ENCODE measurements at places on chromosomes 7 and 10.
A peak's percentile ranks its signal among the peaks of the same experiment; 100 is the strongest.

DNA sequence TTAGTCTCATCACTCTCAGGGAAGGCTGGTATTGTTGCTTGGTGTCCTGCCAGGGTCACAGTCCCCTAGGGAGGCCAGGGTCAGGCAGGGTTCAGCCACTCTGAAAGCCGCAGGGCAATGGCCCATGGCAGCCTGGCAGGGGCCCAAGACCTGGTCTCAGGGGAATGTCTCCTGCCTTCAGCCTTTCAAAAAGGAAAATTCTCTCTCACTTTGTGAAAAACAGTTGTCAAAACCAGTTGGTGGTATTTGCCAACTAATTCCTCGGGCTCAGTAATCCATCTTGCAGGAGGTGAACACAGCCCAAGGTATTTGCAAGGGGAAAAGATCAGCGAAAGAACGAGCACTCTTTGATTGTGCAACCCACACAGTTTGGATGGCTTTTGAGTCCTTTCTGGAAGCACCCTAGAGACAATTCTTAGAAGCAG is 101.5 kb downstream of the JCAD start:
- no peak for DNase-seq

DNA sequence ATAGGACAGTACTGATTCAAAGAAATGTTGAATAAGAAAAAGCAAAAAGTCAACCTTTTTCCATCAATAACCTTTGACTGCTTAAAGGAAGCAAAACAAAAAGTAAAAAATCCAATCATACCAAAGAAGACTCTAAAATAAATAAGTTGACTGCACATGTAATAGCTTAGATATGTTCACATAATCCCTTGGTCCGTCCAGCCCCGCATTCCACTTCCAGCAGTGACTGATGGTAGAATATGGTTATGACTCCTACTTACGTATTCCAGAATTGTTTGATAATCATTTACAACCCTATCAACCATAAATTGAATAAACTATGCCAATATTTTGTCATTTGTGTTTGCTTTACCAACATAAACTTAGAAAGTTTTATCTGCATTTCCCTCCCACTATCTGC is 77.9 kb downstream of the CTNNA3 start:
- no peak for DNase-seq

GRCh38 chr7:105195891-105196290 is 181.9 kb downstream of the KMT2E start:
- DNase-seq, result no peak

GRCh38 chr10:70588255-70588654 is 14.3 kb downstream of the PRF1 start:
- no peak for DNase-seq

DNA sequence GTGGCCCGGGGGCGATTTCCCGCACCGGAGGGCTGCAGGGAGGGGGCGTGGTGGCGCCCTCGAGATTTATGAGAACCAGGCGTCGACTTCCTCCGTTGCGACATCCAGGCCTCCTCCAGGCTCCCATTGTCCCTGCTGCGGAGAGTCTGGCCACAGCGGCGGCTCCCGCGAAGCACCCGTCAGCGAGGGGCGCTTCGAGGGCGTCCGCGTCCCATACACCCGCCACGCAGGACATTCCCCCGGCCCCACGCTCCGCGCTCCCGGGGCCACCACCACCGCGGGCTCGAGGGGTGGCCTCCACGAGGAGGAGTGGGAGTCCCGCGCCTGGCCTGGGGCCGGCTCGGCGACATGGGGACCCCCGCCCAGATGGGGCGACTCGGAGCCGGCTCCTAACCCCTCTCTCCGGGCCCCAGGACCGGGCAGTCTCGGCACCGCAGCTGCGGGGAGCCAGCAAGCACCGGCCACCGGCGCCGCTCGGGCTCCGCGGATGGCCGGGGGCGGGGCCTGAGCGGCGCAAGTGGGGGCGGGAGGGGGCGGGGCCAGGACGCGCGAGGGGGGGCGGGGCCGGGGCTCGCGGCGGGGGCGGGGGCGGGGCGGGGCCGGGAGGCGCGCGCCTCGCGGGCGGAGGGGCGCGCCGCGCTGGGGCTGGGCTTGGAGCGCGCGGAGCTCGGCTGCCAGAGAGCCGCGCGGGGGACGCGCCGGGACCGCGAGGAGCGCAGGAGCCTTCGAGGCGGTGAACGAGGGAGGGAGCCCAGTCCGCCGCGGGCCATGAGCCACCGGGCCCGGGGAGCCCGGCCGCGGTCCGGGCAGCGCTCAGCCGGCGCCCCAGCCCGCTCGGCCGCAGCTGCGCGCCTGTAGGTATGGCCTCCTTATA is at the start of gene SH2B2:
SH2B2 (plus strand) TSS at position 632 of the 874 bp plus-strand sequence. CDS start 13,683 bp downstream, outside the sequence.
- no peak for DNase-seq

DNA sequence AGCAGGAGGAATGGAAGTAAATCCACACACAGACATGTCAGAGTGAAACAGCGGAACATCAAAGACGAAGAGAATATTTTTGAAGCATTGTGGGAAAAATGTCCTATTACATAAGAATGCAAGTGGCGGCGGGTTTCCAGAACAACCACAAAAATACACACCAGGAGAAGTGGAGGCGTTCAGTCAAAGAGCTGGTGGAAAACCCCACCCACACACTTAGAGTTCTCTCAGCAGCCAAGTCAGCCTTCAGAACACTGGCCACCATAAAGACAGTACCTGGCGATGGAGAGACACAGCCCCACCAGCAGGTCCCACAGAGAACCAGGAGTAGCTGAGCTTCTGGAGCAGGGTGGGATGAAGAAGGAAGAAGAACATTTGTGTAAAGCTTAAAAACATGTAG is 23.7 kb downstream of the NKX6-2 start:
- peak; percentile 43 for DNase-seq

DNA sequence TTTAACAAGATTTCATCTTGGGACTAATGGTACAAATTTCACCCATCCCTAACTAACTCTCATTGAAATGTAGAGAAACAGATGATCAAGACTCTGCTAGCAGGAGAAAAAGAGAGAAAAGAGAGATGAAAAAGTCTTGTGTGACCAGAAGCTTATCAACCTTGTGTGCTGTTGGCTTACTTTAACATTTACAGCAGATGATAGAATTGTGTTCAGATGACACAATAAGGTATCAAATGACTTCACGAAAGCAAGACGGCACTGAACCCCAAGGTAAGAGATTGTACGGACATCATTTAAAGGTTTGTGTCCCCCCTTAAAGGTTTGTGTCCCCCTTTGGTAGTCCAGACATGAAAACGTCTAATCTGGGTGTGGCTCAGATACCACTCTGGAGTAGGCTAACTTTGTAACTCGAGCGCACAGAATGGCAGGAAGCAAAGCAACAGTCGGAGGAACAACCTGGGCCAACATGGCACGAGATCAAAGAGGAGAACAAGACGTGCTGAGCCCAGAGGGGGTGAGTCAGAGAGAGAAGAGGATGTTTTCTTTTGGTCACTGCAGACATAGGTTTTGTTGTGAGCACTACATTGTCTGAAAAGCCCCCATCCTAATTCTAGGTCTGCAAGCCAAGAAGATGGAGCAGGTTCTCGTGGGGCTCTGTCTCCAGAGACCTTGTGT is 10.4 kb upstream of the LMBR1 start:
- no peak for DNase-seq

- DNase-seq, result no peak
Observed at GRCh38 chr10:97100657-97101056, 85.1 kb downstream of the SLIT1 start.
